Colonic mucosa (tissue), 4 donors: ENCODE measurements at places on chromosomes 12 and 14.

DNA sequence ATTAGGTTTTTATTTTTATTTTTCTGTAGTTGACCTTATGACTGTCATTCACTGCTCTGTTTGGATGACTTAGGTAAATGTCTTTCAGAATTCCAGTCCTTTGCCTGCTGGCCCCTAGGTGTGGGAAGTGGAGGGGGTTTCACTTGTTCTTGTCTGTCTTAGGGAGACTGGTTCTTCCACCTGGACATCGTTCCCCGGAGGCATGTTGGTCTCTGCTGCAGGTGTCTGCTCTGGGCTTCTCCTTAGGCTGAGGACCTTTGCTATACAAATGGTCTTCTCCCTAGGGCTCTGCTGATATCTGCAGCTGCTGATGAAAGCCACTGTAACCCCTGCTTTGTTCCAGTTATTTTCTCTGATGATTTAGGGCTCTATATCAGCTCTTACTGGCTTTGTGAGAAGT, 97.1 kb downstream of the OTOGL start:
- DNase-seq, result no peak

- DNase-seq, result no peak
These were observed 6.2 kb downstream of the CHST11 start for GRCh38 chr12:104462931-104463339.

GRCh38 chr12:13152756-13153155, 43.8 kb upstream of the EMP1 start:
- no peak for DNase-seq

- DNase-seq, result no peak
These were observed 1.4 kb downstream of the BCL11B start for GRCh38 chr14:99270458-99271220.

DNA sequence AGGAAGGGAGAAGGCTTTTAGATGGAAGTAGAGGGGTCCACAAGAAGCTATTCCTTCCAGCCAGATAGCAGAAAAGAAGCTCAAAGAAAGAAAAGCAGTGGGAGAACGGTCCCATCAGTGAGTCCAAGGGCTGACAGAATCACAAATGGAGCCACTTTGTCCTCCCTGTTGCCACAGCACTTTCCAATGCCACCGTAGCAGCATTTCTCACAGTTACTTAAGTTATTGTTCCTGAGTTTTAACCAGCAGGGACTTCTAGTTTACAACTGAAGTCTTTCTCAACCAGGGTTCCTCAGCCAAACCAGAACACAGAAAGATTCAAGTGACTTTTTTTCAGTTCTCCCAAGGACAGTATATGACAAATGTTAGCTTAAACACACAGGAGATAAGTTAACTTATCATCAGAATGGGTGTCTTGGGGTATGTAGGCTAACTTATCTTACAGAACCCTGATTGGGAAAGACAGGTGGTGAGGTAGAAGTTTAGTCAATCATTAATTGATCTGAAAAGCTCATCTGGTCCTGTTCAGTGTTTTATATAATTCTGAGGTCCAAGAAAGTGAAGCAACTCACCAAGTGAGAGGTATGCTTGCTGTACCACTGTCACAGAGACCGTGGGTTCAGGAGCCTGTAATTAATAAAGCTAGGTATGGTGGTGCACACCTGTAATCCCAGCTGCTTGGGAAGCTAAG, 7.0 kb downstream of the GATC start:
- no peak for DNase-seq

GRCh38 chr12:1691123-1692007, 495 bp downstream of the ADIPOR2 start:
- peak; percentile 52 for DNase-seq

GRCh38 chr12:8127138-8127537, 3.7 kb downstream of the CLEC4A start:
- no peak for DNase-seq

GRCh38 chr12:64937452-64937851, 113.0 kb downstream of the TBC1D30 start:
- no peak for DNase-seq
